ENCODE measurements at places on chromosomes 4 and X. TPM values are rescaled to one million over a fixed set of nuclear protein-coding genes. Genes with fewer than 3 reads are reported as not detected.

- peak; percentile 96 for DNase-seq
Observed at GRCh38 chrX:1591102-1591862, at the start of gene AKAP17A. Gene AKAP17A (plus strand): TSS chrX:1591604. CDS start chrX:1593463, 1,859 bp downstream.

The HSD17B13 gene
- not detected for total RNA-seq

GRCh38 chr4:60865273-60865672, 334.9 kb upstream of the ADGRL3 start:
- peak; percentile 70 for DNase-seq

- DNase-seq, result peak; percentile 39
Observed at GRCh38 chr4:120517966-120518365, 404.6 kb downstream of the PRDM5 start.

DNA sequence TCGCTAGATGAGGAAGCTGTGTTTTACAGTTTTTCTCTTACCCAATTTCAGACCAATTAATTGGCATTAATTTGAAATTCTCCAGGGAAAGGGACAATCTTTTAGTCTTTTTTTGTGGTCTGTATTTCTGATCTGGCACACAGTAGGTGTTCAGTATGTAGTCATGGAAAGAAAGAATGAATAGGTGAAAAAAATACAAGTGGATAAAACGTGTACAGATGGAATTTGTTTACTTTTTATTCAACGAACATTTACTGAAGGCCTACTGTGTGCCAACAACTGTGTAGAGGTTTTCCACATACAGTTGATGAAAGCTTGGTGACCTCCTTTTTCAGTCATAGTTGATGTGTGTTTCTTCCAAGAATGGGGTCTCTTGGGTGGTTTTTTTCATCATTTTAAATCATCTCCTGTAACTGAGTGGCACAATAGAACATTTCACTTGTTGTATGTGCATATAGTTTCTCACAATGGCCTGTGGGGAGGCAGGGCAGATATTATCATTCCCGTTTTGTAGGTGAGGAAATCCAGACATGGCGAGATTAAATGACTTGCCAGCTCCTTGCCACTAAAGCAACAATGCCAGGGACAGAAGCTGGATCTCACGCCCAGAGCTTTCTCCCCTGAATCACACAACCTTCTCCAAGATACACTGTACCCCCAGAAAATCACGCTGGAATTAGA, 102.4 kb downstream of the CEP135 start:
- no peak for DNase-seq

The PPEF2 gene
- total RNA-seq, result 0.58 TPM

DNA sequence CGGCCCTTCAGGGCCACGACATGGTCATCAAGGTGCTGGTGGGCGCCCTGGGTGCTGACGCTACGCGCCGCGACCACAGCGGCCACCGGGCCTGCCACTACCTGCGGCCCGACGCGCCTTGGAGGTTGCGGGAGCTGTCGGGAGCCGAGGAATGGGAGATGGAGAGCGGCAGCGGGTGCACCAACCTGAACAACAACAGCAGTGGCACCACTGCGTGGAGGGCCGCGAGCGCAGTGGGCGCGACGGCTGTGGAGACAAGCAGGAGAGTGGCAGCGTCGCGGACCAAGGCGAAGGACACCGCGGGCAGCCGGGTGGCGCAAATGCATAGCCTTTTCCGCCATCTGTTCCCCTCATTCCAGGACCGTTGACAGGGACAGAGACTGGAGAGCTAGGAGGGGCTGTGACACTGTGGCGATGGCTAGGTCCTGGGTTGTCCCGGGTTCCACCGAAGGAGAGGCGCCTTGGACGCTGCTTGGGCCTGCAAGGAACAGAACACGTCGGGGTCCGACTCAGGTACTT, 919 bp downstream of the SOWAHD start:
- DNase-seq, result peak; percentile 36

All from GM23338 (cell line).